Heart left ventricle (tissue), 16 donors: ENCODE measurements at places on chromosomes 12 and 14.

- no peak for DNase-seq
Observed at GRCh38 chr12:94790370-94790769, 140.0 kb upstream of the TMCC3 start.

GRCh38 chr12:46430340-46430948 lies 57.9 kb upstream of the SLC38A2 start:
- DNase-seq, result no peak

DNA sequence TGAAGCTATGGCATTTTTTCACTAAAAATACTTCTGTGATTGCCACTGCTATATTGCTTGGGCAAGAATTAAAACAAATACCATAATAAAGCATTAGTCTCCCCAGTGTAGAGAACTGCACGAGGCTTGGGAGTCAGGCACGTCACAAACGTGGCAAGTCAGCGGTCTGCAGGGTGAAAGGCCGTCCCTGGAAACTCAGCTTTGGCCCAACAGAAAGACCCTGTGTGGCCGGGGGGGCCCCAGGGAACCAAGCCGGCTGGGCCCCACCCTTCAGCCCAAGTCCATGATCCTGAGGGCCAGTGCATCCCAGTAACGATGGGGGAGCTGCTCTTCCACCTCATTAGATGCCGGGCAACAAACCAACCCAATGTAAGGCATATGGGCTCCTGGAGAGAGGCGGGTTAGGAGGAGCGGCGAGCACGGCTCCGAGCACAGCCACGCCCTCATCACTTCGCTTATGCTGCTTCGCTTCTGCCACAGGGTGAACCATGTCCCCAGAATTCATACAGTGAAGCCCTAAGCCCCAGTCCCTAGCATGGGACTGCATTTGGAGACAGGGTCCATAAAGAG lies 50.9 kb upstream of the GPR68 start:
- DNase-seq, result no peak

GRCh38 chr12:122190842-122191668 lies 8.1 kb downstream of the LRRC43 start:
- DNase-seq, result no peak

DNA sequence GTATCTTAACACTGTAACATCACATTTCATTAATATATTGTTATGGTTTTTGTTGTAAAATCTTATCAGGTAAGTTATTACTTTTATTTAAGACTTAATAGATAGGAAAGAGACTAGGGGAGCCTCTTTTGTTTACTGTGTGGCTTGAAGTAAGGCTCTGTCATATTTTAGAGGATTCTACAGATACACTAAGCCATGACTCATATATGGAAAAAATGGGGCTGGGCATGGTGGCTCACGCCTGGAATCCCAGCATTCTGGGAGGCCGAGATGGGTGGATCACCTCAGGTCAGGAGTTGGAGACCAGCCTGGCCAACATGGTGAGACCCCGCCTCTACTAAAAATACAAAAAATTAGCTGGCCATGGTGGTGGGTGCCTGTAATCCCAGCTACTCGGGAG lies 23.6 kb upstream of the NPFF start:
- no peak for DNase-seq

- DNase-seq, result no peak
Observed at GRCh38 chr12:71746974-71747611, 7.6 kb upstream of the RAB21 start.

DNA sequence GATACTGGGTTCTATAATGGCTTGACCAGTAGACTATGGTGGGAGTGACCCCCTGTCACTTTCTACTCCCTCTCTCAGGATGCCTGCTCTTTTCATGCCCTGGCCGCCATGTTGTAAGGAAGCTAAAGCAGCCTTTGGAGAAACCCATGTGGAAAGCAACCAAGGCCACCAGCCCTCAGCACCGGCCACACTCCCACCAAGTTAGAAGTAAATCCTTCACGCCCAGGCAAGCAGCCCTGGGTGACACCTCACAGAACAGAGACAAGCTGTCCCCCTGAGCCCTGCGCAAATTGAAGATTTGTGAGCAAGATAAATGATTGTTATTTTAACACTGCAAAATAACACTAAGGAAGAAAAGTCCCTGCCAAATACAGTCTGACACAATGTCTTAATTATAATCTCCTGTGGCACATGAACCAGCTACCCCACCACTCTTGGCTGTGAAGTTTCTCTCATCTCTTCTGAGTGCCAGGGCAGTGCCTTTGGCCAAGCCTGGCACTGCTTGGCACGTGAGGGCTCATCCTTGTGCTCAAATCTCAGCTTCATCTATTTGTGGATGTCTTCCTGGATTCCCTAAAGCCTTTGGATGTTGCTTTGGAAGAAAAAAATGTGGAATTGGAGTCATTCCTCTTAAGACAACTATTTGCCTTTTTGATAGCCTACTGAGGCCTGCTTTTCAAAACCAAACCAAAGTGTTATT lies 39.2 kb upstream of the PIWIL1 start:
- no peak for DNase-seq

- peak; percentile 96 for DNase-seq
Observed at GRCh38 chr12:47705566-47706425, at the start of gene RPAP3. RPAP3 (minus strand) TSS chr12:47706030; CDS start chr12:47702840, 3,190 bp downstream.

GRCh38 chr12:43740511-43741100 lies 18.0 kb downstream of the PUS7L start:
- DNase-seq, result no peak

GRCh38 chr12:89382328-89382727 lies 30.0 kb upstream of the DUSP6 start:
- no peak for DNase-seq

GRCh38 chr14:68955164-68955850 lies 23.8 kb downstream of the ACTN1 start:
- peak; percentile 36 for DNase-seq

DNA sequence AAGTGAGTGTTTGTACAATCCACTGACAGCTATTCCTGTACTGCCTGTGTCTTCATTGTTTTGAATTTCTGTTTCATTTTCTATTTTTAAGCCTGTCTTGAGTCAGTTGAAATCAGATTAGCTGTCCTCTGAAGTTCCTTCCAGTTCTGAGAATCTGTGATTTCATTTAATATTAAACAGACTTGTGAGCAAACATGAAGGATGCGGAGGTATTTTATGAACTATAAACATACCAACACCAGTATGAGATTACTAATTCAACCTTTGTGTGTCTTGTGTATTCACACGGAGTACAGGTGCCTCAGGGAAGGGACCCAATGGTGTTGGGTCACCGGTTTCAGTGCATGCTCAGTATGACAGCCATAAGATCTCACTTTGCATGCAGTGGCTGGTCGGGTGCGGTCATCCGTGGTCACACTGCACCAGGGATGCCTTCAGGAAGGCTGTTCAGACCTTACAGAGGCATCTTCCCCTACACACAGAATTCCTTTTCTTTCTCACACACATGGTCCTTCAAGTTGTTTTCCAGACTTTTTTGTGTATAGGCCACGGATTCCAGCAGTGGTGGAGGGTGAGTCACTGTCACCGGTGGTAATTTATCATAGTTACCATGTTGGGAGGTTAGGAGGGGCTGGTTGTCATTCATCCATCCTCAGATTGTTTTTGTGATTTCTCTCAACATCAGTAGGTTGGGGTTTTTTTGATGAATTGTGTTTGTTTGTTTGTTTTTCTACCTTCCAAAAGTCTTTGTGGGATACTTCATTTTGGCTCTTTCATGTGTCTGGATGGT lies 103.0 kb upstream of the SFSWAP start:
- DNase-seq, result no peak

- no peak for DNase-seq
Observed at GRCh38 chr12:22635812-22636211, 10.8 kb downstream of the ETNK1 start.

DNA sequence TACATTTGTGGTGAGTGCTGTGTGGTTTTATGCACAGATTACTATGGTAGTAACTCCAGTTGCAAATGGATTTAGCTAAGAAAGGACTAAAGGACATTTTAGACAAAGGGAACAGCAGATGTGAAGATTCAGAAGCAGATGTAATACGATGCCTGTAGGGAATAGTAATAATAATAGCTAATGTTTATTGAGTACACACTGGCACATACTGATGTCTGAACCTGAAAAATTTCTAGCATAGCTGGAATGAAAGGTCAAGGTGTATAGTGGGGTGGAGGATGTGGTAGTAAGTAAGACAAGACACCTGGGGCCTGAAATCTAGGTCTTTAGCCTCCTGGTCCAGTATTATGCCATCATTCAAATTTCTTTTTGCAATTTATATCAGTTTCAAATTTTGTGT lies 54.3 kb upstream of the LRTM2 start:
- no peak for DNase-seq

DNA sequence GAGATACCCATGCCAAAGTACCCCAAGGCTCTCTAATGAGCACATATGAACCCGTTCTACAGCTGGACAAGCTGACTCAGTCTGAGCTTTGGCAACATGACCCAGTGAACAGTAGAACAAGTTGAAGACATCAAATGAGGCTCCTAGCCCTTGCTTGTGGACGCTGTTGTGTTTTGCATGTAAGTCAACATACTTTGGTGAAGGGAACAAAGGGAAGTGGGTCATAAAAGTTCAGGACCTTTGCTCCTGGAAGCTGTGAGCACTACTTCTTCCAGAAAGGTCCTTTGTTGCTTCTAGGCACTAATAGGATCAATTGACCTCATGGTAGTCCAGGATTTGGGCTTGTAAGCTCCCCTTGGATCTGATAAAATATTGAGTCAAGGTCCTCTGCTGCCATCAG lies 613.5 kb upstream of the TBX3 start:
- no peak for DNase-seq

- DNase-seq, result no peak
Observed at GRCh38 chr12:101051901-101052550, 158.0 kb downstream of the SLC5A8 start.

- no peak for DNase-seq
Observed at GRCh38 chr12:117523971-117524370, 162.5 kb upstream of the NOS1 start.

DNA sequence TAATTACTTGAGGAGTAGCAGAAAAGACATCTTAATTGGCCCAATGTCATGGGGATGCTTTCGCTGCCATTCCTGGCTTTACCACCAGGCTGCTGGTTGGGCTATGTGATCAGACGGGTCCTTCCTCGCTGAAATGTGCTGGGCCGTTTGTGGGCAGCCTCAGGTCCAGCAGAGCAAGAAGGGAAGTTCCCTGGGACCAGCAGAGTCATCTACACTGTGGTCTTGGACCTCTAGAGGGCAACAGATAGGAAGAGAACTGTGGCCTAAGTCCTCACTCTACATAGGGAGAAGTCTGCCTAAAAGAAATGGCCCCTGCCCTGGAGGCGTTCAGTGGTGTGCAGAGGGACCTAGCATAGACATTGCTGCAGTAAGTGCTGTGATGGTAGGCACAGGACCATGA lies 10.9 kb downstream of the EVL start:
- no peak for DNase-seq

- DNase-seq, result no peak
Observed at GRCh38 chr12:31201382-31201781, 124.6 kb downstream of the SINHCAF start.

DNA sequence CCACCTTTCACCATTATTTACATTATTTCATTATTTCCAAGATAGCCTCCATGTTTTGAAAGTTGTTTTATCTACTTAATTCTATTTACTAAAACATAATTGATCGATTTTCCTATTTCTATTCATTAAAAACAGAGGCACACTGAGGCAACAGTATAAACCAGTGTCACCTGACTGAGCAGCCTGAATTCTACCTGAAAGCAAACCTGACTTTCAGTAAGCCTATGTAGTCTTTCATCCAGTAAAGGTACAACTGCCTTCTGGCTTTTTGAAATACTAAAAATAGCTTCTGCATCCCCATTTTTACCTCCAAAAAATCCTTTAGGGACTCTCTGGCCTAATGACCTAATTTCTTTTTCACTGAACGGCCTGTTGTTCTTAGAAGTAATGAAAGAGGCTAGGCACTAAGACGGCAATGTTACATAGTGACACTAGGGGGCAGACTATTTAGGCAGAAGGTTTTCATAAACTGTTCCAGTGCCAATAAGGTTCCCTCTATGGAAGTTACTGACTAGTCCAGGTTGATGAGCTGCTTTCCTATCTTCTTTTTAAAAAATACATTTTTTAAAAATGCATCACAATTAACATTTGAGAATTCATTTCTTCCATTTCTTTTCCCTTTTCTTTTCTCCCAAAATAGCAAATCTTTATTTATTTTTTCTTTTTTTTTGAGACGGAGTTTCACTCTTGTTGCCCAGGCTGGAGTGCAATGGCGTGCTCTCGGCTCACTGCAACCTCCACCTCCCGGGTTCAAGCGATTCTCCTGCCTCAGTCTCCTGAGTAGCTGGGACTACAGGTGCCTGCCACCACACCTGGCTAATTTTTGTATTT lies 17.5 kb downstream of the ANAPC5 start:
- no peak for DNase-seq

- DNase-seq, result no peak
Observed at GRCh38 chr14:102493585-102493984, 16.0 kb downstream of the ANKRD9 start.

GRCh38 chr14:53651096-53651740 lies 305.4 kb downstream of the BMP4 start:
- no peak for DNase-seq

GRCh38 chr12:13697973-13698372 lies 283.4 kb downstream of the GRIN2B start:
- no peak for DNase-seq

GRCh38 chr14:100345711-100346110 lies 22.6 kb downstream of the SLC25A47 start:
- no peak for DNase-seq

GRCh38 chr14:95045106-95045701 lies 112.1 kb downstream of the DICER1 start:
- DNase-seq, result no peak

DNA sequence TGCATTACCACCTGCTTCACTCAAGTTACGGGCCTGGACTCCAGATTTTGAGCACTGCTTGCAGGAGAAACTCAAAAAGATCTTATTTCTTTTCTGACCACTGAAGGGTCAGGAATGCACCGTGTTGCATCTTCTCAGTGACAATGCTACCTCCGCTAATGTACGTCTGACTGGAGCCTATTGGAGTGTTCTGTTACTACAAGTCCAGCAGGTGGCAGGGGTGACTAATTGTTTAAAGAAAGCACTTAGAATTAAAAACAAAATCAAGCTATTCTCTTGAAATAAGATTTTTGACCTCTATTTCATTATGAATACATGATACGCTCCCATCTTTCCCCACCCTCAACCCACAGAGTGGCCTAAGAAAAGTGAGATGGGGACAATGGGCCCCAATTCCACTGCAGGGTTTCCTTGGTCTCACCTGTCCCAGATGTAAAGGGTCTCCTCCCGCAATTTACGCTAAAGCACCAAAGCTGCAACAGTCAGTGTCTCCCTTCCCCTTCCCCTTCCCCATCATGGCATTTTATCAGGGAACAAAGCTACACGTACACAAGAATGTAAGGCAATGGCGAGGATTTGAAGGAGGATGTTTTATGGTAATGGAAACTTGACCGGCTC lies 2.2 kb downstream of the TBPL2 start:
- DNase-seq, result no peak

- DNase-seq, result no peak
Observed at GRCh38 chr12:49131894-49132461, 783 bp upstream of the TUBA1B start.

GRCh38 chr14:63745858-63746425 lies 18.1 kb upstream of the SGPP1 start:
- DNase-seq, result peak; percentile 13
